ENCODE measurements at places on chromosomes 7 and 10. TPM values are rescaled to one million over a fixed set of nuclear protein-coding genes. Genes with fewer than 3 reads are reported as not detected.

The TBC1D12 gene
- 11.2 TPM for total RNA-seq

The SPACDR gene
- total RNA-seq = 1.9 TPM

The APBB1IP gene
- 14.3 TPM for total RNA-seq

The UNC5B gene
- total RNA-seq = 20.3 TPM

The PNLIPRP3 gene
- total RNA-seq = 0.42 TPM

DNA sequence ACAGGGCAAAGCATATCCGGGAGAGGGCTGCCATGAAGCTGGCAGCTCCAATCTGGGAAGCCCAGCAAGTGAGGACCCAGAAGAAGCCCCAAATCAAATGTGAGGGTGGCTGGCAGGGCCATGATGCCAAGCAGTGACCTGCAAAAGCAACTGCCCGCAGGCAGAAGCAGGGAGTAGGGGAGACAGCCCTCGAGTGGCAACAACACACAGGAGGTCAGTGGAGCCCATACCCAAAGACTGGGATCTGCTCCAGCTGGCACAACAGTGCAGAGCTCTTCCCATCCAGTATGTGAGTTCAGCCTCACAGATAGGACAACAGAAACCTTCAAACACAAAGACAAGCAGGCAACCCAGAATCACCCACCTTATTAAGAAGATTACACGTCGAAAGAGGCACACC, 45.0 kb downstream of the GRID1 start:
- DNase-seq = no peak

DNA sequence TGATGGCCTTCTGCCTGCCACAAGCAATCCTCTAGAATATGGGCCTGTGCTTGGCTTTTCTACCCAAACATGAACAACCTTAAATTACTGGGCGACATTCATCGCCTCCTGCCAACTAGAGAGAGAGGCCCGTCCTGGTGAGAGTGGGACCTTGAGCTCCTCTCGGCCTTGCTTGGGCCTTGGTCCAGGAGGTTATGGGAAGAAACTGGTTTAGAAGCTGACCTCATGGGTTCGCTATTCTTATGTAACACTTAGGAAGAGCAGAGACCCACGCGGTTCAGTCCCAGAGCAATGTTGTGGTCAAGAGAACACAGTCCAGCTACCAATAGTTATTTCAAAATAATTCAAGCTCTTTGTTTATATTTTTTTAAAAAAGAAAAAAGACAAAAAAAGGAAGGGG, 176.3 kb upstream of the ZNF32 start:
- DNase-seq = no peak
